T-helper 17 cell (primary cell): ENCODE measurements at places on chromosomes 5 and 9. TPM values are rescaled to one million over a fixed set of nuclear protein-coding genes. Genes with fewer than 3 reads are reported as not detected.

DNA sequence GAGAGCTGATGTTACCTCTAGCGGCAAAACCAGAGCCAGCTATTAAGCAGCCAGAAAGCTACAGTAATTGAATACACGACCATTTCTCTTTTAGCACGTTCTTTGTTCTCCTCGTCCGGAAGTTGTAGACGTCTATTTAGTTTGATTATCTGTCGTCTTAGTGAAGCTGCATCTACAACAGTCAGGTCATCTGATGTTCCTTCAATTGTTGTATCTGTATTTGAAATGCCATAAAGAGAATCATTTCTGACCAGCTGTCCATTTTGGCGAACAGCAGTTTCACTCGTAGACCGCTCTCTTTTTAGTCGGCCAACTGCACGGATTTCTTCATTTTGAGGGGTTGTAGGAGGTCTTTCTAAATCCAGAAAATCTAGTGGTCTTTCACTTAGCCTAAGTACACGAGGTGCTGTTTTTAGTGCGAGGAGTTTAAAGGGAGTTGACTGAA, 12.6 kb downstream of the PDE6A start:
- no peak for DNase-seq

DNA sequence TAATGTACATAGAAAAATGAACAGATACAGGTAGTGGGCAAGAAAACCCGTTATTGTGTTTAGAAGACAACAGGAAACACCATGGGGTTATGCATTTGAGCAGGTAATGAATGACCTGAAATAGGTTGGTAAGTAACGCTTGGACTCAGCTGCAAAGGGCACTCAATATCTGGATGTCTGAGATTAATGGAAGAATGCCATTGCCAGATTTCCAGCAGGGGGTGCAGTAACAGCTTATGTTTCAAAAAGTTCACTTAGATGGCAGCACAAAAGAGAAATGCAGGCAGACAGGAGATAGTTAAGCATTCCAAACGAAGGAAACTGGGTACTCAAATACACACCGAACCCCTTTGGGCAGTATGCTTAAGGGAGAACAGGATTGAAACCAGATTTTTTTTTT, 285.5 kb upstream of the VLDLR start:
- DNase-seq, result no peak

- DNase-seq, result no peak
Measured at GRCh38 chr5:969408-969839, 39.2 kb upstream of the NKD2 start.

DNA sequence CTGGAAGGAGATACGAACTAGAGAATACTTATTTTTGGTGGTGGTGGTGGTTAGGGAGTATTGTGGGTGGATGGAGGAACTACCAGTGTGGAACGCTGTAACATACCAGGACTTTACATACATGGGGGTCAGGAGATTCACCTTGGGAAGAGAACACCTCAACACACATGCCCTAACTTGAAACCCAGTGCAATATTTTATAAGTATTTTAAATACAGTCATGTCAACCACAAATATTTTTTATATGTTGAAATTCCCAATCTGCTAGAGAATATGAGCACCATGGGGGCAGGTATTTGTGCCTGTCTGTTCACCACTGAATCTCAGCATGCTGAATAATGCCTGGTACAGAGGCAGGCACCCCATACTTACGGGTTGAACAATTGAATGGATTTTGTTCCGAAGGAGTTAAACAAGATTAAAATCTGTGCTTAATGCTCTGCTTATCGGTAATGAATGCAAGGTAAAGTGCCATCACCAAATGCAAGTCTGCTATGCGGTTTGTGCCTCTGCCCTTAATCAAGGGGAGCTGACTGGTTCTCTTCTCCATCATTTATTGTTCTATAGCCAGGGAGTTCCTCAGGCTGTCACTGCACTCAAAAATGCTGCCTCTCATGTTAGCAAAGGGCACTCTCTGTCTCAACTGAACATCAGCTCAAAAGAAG, 65.3 kb downstream of the RASEF start:
- DNase-seq, result no peak

DNA sequence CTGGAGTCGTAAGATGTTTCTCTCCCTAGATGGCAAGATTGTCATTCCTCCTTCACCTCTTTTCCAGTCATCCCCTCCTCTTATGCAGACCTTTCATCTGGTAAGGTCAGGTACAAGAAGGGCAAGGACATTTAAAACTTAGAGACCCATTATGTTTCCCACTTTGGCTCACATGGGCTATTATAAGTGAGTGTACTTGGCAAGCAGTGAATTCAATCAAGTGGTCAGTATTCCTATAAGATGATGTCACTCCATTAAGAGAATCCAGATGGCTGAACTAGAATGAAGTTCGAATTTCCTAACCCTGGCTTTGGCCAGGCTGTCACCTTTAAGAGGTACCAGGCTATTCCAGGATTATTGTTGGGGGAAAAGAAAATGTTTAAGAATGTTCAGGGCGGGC, 32.2 kb downstream of the ZNF131 start:
- no peak for DNase-seq

GRCh38 chr9:20402273-20402875, 219.9 kb downstream of the MLLT3 start:
- DNase-seq, result no peak

- no peak for DNase-seq
Measured at GRCh38 chr5:139094154-139095131, 103.7 kb downstream of the SIL1 start.

DNA sequence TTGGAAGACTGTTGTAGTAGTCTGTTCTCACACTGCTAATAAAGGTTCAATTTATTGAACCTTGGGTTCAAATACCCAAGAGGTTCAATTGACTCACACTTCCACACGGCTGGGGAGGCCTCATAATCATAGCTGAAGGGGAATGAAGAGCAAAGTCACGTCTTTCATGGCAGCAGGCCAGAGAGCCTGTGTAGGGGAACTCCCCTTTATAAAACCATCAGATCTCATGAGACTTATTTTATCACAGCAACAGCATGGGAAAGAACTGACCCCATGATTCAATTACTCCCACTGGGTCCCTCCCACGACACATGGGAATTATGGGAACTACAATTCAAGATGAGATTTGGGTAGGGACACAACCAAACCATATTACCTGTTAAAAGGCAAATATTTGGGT, 268.2 kb downstream of the TMEM167A start:
- DNase-seq, result no peak

GRCh38 chr9:114132550-114132918, 22.8 kb upstream of the COL27A1 start:
- DNase-seq, result no peak

DNA sequence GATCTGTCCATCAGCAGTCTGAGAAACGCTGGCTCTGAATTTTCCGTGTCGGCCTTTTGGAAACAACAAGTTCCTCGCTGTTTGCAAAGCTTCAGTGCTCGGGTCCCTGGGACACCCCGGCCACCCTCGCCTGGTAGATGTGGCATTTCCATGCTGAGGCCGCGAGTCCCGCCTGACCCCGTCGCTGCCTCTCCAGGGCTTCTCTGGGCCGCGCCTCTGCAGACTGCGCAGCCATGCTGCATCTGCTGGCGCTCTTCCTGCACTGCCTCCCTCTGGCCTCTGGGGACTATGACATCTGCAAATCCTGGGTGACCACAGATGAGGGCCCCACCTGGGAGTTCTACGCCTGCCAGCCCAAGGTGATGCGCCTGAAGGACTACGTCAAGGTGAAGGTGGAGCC, 4.7 kb downstream of the NTNG2 start:
- no peak for DNase-seq

Gene CTXN3
- not detected for total RNA-seq

Gene PFN3
- total RNA-seq, result not detected

Gene PRR16
- total RNA-seq, result not detected

Gene GRM6
- not detected for total RNA-seq

Gene FBXO38
- total RNA-seq, result 51.7 TPM

Gene TMEM252
- not detected for total RNA-seq

Gene MVB12B
- 10.4 TPM for total RNA-seq
